Bronchial epithelial cell (primary cell): ENCODE measurements at places on chromosomes 2 and 18. TPM values are rescaled to one million over a fixed set of nuclear protein-coding genes. Genes with fewer than 3 reads are reported as not detected.

DNA sequence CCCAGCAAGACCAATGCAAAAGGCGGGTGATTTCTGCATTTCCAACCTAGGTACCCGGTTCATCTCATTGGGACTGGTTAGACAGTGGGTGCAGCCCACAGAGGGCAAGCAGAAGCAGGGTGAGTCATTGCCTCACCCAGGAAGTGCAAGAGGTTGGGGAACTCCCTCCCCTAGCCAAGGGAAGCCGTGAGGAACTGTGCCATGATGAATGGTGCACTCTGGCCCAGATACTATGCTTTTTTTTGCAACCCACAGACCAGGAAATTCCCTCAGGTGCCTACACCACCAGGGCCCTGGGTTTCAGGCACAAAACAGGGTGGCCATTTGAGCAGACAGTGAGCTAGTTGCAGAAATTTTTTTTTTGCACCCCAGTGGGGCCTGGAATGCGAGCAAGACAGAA is 662.6 kb upstream of the ACVR2A start:
- peak; percentile 88 for DNase-seq

- no peak for DNase-seq
Observed at GRCh38 chr18:50092245-50092805, 102.6 kb downstream of the MYO5B start.

- no peak for DNase-seq
Observed at GRCh38 chr2:177031438-177032180, 181.0 kb upstream of the HNRNPA3 start.

GRCh38 chr18:55420665-55421307 is 167.2 kb downstream of the TCF4 start:
- DNase-seq = no peak

DNA sequence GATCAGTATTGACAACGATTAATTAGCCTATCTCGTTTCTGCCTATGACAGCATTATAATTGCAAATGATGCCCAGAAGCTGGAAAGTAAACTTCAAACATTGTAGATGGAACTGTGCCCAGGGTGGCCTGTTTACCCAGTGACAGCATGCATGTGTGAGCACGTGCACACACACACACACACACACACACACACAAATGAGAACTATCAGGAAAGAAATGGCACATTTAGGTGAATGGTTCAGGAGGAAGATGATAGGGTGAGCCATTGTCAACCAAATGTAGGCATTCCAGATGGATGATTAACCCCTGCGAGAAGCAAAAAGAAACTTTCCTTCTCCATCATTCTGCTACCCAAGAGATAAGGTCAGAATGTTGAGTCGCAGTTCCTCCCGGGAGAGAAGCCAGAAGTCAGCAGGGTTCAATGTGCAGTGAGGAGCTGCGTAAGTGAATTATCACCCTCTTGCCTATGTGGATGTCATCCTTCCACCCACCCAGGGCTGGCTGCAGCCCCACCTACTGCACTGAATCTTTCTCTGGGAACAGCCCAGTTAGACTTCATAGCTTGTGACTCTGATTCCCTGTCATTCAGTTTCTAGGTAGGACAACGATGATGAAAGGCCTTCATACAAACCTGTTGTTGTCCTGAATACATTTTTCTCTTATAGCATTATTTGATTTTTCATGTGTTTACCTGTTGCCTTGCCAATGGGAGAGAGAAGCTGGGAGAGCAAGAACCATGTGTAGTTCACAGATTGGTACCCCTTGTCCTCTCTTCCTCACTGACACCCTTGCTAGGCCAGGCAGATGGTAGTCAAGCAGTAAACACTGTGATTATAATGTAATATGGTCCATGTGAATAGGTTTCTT is 3.5 kb upstream of the APOB start:
- DNase-seq = no peak

DNA sequence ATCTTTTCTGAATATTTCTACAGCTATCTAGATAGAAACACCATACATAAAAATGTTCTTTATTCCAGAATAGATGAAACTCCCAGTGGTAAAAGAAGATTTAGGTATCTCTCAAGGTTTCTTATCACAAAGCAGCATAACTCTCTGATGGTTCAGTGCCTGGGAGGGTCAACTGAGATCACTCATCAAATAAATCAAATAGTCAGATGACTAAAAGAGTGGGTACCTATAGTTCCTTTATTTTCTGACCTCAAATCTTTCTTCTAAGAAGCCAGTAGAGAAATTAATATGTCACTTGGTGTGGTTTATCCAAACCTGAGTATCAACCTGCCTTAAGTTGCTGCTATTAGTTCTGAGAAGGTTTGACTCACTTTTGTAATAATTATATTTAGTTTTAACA is 120.9 kb downstream of the TMEFF2 start:
- DNase-seq = no peak

DNA sequence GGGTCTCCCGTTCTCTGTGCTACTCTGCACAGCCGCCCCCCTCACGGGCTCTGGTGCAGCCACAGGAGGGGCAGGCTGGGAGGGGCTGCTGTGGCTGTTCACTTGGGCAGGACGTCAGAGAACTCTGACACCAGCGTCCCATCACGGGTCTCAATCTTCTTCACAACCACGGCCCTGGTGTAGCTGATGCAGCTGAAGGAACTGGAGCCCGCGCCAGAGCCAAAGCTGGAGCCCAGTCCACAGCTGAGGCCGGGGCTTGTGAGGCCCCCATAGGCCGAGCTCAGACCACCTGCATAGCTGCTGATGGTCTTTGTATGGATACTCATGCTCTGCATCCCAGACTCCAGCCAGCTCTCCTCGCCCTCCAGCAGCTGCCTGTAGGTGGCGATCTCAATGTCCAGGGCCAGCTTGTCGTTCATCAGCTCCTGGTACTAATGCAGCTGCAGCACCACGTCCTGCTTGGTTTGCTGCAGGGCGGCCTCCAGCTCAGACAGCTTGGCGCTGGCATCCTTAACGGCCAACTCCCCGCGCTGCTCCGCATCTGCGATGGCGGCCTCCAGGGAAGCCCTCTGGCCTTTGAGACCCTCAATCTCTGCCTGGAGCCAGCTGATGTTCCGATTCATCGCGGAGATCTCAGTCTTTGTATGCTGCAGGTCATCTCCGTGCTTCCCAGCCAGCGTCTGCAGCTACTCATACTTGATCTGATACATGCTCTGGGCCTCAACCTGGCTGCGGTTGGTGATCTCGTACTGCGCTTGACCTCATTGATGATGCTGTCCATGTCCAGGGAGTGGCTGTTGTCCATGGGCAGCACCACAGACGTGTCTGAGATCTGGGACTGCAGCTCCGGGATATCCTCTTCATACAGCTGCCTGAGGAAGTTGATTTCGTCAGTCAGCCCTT is 7.4 kb upstream of the DUSP19 start:
- DNase-seq = peak; percentile 28

DNA sequence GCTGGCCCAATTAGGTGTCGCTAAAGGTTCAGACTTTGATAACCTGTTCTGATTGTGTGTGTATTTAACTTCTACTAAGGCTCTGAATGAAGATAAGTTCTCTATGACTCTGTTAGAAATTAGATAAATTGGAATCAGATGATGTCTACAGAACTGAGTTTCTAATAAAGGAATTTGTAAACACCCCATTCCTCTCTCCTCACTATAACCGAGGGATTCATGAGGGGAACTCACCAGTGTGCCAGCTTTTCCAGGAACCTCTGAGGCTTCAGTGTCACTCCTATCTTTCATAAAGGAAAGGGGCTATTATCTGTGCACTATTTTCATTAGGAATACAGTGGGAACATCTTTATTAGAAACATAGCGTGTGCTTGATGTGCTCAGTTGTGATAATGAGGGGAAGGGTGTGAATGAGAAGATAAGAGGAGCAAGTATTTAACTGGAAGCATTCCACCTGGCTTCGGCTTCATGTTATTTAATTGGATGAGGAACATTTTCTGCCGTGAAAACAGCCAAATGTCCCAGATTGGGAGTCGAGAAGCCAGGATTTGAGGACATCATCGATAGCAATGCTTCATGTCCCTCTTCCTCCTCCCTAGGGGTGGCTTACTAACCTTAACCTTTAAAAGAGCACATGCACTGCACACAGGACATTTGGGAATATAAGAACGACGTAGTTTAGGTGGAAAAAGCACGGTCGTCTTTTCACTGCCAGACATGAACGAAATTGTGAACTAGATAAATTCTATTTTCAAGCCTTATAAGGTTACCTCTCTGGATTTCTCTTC is 84.8 kb upstream of the TCF4 start:
- DNase-seq = no peak

DNA sequence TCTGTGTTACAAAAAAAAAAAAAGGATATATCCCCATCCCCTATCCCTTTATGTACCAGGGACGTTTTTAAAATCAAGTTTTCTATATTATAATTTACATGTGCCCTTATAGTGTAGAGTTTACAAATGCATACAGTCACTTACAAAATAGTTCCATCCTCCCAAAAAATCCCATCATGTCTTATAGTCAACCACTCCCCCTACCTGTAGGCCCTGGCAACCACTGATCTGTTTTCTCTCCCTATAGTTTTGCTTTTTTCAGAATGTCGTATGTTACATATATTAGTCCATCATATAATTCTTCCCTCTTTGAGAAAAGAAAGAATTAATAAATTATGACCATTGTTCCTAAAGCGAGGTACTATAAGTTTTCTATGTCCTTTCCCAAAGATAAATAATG is 17.8 kb downstream of the CFAP210 start:
- DNase-seq = no peak

GRCh38 chr2:98830571-98831145 is 99.7 kb upstream of the MGAT4A start:
- DNase-seq = no peak

- no peak for DNase-seq
Observed at GRCh38 chr18:32918692-32919250, 145.9 kb upstream of the KLHL14 start.

DNA sequence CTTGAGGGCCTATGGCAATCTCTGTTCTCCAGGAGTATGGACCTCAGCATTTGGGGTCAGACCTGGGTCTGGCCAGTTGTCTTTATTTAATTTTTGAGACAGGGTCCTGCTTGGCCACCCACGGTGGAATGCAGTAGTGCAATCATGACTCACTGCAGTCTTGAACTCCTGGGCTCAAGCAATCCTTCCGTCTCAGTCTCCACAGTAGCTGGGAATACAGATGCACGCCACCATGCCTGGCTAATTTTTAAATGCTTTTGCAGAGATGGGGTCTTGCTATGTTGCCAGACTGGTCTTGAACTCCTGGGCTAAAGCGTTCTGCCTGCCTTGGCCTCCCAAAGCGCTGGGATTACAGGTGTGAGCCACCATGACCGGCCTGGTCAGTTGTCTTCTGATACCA is 46.4 kb upstream of the INHBB start:
- no peak for DNase-seq

GRCh38 chr18:57441071-57441794 is 6.1 kb downstream of the ONECUT2 start:
- DNase-seq = peak; percentile 49

- peak; percentile 86 for DNase-seq
Observed at GRCh38 chr2:58098254-58099095, 51.9 kb downstream of the VRK2 start.

- peak; percentile 13 for DNase-seq
Observed at GRCh38 chr2:119846021-119846420, 86.3 kb downstream of the PTPN4 start.

Gene ATG9A
- 26.3 and 36.4 TPM in 2 replicates for total RNA-seq

Gene GPR155
- total RNA-seq = 1.3 TPM in 2 replicates

Gene PRKCE
- total RNA-seq = 6.3 and 10.9 TPM in 2 replicates

Gene NEU2
- not detected in 2 replicates for total RNA-seq

Gene SLC4A5
- total RNA-seq = under 0.01 and 0.90 TPM in 2 replicates

Gene SULT1C4
- not detected in 2 replicates for total RNA-seq
